ENCODE measurements at places on chromosomes 12 and 14.
A peak's percentile ranks its signal among the peaks of the same experiment; 100 is the strongest.

GRCh38 chr12:127051139-127051538 lies 1215.8 kb upstream of the TMEM132C start:
- no peak for DNase-seq

DNA sequence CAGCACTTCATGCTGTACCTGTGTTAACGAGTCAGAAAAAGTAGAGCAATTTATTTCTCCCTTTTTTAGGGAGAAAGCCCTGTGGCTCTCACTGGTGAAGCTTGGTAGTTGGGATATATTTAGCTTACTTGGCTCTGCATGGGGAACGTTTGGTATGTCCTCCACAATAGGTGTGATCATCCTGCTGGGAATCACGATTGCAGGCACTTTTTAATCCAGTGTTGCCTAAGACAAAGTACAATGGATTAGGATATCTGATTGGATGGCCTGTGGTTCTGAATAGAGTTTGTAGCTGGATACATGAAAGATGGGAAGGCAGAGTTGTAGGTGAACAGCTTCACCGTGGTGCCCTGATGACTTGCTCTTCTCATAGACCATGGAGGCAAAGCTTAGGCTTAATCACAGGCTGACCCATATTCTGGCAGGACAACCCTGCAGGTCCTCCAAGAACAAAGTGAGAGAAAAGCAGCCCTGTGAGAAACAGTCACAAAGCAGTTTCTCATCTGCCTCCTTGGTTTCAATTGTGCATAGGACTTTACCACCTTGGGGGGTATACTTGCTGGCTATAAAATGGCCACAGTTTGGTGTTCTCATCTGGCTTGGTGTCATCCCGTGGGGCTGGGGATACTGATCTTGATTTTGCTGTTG lies 7.5 kb downstream of the RESF1 start:
- DNase-seq: no peak

DNA sequence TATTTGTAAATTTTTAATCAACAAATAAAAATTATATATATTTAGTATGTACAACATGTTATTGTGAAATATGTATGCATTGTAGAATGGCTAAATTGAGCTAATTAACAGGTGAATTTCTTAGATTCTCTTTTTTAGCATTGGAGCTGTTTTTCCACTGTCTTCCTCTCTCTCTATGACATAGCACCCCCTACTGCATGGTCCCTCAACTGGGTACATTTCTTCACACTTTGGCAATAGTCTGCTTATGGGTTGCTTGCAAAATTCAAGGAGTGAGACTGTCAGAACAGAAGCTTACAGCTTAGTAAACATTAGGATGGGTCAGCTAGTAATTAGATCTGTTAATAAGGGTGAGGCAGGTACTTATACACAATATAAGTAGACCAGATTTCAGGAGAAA lies 658.5 kb upstream of the MGAT4C start:
- DNase-seq: peak; percentile 27

- no peak for DNase-seq
Measured at GRCh38 chr14:97155320-97155719, 358.1 kb downstream of the VRK1 start.

DNA sequence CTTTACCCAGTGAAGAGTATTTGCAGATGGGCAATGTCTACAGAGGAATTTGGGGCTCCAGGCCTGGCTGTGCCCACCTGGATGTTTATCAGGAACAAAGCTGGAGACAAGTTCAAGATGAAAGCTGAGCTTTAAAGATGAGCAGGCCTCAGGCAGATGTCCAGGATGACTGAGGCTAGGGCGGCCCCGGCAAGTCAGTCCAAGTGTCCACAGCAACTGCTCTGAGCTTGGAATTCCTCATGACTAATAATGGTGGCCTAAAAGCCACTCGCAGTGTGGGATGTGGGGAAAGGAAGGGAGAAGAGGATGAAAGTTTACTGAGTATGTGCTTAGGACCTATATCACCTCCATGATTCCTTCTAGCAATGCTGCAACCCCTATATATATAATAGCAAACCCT lies 128.2 kb upstream of the NOS1 start:
- DNase-seq: no peak

DNA sequence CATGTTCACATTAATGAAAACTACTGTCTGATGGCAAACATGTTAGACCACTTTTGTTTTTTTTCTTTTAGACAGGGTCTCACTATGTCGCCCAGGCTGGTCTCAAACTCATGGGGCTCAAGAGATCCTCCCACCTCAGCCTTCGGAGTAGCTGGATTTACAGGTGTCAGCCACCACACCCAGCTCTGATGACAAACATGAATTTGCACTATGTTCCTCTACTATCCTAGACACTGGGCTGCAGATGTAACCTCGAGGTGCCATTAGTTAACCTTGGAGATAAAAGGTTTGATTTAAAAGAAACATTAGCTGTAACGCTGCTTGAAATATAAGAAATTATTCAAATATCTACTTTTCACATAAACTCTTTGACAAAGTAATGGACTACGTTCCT lies 8.1 kb downstream of the VPS37B start:
- no peak for DNase-seq

DNA sequence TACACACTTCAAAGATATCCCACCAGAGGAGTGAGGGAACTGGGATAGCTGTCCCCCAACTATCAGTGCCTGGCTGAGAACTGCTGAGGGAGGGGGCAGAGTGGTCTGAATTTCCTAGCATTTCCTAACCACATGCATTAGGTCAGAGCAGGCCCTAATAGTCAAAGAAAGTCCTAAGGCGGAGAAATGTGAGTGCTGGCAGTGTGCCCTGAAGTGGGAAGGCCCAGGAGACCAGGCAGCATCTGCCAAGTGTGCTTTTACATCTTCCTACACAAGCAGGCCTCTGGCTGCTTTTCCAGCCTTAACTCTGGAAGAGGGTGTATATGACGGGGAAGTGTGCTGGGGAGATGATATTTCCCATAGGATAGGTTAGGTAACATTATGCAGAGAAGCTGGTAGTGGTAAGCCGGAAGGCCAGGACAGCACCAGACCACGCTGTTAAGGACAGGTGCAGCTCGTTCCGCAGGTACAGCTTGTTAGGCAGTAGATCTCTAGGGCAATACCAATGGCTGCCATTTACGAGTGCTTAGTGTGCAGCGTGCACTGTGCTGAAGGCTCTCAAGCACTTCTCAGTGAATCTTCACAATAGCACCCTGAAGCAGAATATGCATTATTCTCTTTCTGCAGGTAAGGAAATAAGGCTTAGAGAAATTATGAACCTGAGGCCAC lies 9.1 kb upstream of the CCDC198 start:
- no peak for DNase-seq

GRCh38 chr14:89226801-89227495 lies 190.1 kb downstream of the FOXN3 start:
- DNase-seq: no peak

DNA sequence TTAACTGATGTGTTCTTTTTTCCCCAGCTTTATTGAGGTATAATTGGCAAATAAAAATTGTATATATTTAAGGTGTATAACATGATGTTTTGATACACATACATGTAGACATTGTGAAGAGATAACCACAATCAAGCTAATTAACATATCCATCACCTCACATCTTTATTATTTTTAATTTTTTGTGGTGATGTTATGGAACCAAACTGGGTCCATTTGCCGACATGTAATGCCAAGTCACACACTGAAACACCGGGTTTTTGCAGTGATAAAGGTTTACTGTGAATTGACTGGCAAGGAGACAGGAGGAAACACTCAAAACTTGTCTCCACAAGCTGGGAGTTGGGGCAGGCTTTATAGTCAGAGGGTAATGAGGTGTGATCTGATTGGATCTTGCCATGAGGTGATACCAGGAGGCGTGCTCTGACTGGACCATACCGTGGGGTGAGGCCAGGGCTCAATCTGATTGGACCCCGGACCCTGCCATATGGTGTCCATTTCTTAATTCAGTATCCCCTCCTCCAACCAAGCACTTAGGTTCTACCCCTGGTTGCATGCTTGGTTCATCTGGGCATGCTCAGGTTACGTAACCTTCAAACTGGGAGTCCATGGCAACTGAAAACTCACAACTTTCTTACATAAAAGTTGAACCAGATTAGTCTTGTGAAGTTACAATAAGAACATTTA lies 11.8 kb upstream of the WSCD2 start:
- no peak for DNase-seq

GRCh38 chr12:1638203-1638602 lies 9.2 kb downstream of the WNT5B start:
- DNase-seq: no peak

GRCh38 chr14:39102969-39103957 lies at the start of gene SEC23A:
SEC23A (minus strand) TSS chr14:39103235; CDS start chr14:39096118, 7,117 bp downstream.
- peak; percentile 91 for DNase-seq

GRCh38 chr12:93128332-93128707 lies 199.2 kb upstream of the EEA1 start:
- no peak for DNase-seq

GRCh38 chr12:120651821-120652220 lies 11.4 kb downstream of the CABP1 start:
- no peak for DNase-seq

DNA sequence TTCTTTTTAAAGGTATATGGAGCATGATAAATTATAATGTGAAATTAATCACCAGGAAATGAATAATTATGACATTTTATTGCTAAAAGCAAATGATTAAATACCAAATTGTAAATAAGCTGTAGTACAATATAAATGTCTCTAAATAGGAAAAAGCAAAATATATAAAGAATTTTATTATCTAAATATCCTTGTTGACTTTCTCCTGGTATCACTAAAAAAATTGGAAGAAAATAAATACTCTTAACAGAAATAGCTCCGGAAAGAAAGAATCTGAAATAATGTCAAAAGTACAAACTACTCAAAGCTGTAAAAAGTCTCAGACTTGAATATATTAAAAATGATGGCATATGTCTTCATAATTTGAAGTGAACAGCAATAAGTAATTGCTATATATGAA lies at the start of gene OR11H7:
Gene OR11H7, plus strand, starts transcription at position 301 of the 400 bp plus-strand sequence.
- no peak for DNase-seq

- no peak for DNase-seq
Measured at GRCh38 chr12:62776575-62776974, 158.4 kb downstream of the PPM1H start.

GRCh38 chr12:29547151-29547632 lies 49.7 kb upstream of the OVCH1 start:
- no peak for DNase-seq

GRCh38 chr14:105283028-105283427 lies 17.8 kb downstream of the BRF1 start:
- DNase-seq: no peak

- no peak for DNase-seq
Measured at GRCh38 chr14:81669308-81669707, 135.7 kb upstream of the SEL1L start.

- DNase-seq: peak; percentile 60
Measured at GRCh38 chr12:24931666-24932405, 17.1 kb downstream of the BCAT1 start.

- no peak for DNase-seq
Measured at GRCh38 chr12:64923536-64923935, 99.1 kb downstream of the TBC1D30 start.

DNA sequence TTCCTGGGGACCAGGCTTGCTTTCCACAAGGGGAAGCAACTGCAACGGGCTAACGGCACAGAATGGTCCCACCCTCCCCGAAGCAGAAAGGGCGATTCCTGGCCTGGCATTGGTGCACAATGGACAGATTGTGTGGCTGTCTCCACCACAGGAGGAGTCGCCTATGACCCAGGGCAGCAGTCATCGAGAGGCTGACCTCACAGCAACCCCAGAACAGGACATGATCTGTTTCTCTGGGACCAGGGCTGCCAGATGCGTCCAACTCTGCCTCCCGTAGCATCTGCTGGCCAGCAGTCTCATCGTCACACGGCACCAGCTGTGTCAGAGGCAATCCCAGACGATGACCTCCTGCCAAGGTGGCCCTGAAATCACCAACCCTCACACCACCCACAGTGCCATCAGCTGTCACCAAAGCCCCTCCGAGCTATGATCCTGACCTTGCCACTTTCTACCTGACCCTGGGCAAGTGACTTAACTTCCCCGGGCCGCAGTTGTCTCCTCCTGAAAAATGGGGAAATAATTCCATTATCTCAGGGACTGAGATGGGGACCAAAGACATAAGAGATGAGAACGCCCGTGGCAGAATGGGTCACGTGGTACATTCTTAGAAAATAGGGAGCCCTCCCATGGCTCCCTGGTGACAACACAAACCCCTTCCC lies 86.7 kb downstream of the CHGA start:
- peak; percentile 98 for DNase-seq

- DNase-seq: no peak
Measured at GRCh38 chr14:68623826-68624225, 169.0 kb downstream of the ZFP36L1 start.

DNA sequence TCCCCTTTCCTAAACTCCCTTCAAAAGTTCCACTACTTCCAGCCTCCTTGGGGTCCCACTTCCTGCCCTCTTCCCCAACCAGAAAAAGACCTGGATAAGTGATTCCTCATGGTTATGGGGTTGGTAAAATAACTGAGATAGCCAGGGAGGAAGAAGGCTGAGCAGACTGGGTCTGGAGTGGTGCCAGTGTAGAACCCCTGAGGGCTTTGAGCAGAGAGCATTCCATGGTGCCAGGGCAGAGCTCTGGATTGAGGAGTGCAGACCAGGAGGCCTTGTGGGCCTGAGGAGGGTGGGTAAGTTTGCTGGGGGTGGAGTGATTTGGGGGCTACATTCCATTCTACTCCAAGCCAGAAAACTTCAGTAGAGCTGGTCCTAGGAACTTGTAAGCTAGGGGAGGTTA lies 9.5 kb upstream of the CISTR start:
- DNase-seq: no peak

All from Ammon's horn (tissue), 1 donor.